HuH-7 (cell line): ENCODE measurements at places on chromosomes 6 and 20.

GRCh38 chr20:38806855-38807655, 1.6 kb downstream of the PPP1R16B start:
- no peak for DNase-seq

GRCh38 chr6:37187321-37188022, 17.5 kb downstream of the PIM1 start:
- DNase-seq: no peak

- DNase-seq: no peak
Observed at GRCh38 chr6:133977983-133978895, 25.2 kb downstream of the TBPL1 start.

DNA sequence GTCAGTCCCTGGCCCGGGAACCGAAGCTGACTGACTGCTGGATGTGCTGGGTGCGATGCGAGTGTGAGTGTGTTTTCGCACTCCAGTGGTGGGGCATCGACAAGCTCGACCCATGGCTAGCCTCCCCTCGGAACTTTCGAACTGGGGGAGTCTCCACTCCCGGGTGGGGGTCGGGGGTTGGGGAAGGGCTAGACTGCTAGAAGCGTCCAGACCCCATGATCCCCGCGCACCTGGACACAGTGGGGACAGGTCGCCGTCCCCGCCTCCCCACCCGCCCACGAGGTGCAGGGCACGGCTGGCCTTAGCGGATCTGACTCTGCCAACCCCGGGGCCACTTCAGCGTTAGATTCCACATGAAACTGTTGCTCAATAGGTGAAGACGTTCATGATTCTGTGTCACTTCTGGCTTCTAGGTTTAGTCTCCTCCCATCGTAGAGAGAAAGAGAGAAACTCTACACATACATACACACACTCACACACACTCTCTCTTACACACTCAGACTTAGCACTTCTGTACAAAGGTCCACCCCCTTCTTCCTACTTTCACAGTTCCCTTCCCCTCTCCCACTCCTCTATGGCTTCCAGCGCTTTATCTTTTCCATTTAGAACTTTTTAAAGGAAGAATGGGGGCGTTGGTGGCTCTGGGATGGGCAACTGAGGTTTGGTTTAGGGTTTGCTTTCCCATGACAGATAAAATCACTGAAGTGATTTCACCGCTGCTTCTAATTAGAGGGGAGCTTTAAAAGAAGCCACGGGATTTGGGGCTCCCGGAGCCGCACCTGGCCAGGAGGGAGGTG, 5.1 kb upstream of the TFAP2A start:
- DNase-seq: no peak

GRCh38 chr6:125477156-125477555, 175.4 kb upstream of the HDDC2 start:
- DNase-seq: no peak

DNA sequence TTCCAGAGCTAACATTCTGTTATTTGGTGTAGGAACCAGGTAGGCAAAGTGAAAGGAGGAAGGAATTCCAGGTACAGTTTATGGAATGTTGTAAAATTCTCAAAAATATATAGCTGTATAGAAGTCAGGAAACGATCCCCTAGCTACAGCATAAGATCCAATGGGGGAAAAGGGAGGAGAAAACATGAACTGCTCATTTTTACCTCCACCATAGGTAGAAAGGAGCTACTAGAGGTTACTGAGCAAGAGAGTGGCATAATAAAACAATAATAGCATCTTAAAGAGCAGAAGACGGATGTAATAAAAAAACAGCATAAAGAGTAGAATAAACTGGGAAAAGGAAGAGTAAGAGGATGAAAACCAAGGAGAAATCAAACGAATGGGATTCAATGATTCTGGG, 26.9 kb downstream of the EPB41L2 start:
- no peak for DNase-seq

DNA sequence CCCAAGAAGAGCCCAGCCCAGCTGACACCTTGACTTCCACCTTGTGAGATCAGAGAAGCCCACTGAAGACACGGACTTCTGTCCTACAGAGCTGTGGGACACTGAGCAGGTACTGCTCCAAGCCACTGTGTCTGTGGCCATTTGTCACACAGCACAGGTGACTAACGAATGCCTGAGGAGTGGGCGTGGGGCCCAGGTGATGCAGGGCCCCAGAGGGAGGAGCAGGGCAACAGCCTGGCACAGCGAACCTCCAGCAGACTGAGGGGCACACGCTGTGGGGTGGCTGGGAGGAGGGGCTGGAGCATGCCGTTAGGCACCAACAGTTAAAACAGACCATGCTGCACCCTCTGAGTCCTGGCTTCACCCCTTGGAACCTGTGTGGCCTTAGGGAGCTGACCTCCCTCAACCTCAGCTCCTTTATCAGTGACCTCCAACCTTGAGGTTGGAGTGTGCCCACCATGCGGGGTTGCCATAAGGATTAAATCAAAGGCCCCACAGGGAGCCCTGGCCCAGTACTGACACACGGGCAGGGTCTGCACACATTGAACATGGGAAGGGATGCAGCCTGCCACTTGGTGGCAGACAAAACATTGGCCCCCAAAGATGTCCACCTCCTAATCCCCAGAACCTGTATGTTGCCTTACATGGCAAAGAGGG, 119.9 kb upstream of the CST7 start:
- no peak for DNase-seq

DNA sequence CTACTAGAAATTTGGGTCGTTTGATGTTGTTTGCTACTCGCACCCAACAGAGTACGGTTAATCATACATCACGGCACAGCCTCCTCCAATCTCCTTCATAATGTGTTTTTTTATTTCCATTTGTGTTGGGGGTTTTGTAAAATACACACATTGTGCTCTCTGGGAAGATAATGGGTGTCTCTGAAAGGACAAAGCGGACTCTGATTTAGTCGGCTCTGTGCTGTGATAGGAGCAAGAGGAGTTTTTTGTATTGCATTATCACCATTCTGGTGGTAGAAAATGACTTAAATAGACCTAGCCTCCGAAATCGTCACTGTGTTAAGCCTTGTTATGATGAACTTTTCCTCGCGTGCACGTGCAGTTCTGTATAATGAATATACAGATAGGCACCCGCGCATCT, 196.3 kb downstream of the CDH4 start:
- DNase-seq: no peak

- no peak for DNase-seq
Observed at GRCh38 chr6:27279513-27280063, 32.1 kb downstream of the PRSS16 start.

DNA sequence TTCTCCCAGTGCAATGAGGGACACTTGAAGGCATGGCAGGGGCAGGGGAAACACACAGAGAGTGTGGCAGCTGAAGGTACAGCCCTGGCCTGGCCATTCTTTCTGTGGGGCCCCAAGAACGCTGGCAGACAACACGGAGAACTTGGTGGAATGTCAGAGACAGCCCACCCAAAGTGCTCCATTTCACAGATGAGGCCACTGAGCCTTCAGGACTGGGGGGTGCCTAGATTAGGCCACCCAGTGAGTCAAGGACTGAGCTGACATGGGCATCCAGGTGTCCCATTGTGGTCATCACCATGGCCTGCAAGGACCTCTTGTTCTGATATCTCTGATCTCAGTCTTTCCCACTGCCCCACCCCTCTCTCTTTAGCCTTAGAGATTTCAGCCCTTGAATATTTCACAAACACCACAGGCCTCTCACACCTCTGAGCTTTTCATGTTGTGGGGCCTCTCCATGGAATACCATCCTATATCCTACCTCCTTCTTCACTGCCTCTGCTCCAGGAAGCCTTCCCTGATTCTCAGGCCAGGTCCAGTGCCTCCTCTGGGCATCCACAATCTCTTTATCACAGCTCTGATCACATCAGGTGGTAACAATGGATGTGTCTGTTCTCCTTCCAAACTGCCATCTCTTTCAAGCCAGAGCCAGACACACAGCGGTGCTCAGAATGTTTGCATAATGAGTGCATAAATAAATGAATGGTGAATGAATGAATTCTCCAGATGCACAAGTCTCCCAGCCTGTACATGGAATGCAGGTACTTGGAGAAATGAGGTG, 2.0 kb upstream of the RSPO4 start:
- no peak for DNase-seq

- DNase-seq: no peak
Observed at GRCh38 chr6:25172819-25173218, 106.4 kb upstream of the CARMIL1 start.

GRCh38 chr6:15754035-15754705, 91.3 kb upstream of the DTNBP1 start:
- no peak for DNase-seq

- DNase-seq: no peak
Observed at GRCh38 chr20:9531581-9531980, 17.2 kb downstream of the LAMP5 start.

GRCh38 chr6:108157234-108157980, 8.4 kb upstream of the NR2E1 start:
- peak; percentile 63 for DNase-seq

DNA sequence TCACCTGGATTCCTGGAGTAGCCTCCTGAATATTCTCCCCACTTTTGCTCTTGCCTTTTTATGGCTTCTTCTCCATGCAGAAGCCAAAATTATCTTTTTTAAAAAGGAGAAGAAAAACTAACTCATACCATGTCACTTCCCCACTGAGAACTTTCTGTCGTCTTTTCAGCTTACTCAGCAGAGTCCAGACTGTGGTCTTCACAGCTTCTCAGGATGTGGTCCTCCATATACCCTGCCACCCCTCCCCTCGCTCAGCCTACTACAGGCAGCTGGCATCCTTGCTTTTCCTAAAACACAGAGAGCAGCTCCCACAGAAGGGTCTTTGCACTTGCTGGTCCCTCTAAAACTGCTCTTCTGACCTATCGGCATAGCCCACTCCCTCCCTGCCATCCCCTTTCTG, 89.4 kb upstream of the ISM1 start:
- DNase-seq: no peak

DNA sequence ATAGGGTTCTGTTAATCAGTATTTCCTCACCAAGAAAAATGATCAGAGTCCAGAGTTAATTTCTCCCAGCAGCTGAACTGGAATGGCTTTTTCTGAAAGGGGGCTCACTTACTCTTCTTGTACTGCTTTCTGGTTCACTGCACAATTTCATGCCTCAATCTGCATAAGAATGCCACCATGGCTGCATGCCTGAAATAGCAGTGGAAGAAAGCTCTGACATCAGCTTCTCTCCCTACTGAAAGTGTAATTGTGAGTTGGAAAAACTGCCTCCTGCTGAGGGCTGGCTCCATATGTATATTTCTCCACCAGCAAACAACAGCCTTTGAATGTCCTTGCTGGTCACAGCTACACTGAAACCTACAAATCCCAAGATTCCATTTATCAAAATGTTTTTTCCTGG, 1027.2 kb upstream of the GJE1 start:
- no peak for DNase-seq

- DNase-seq: peak; percentile 32
Observed at GRCh38 chr6:136137008-136137692, 113.0 kb downstream of the MTFR2 start.

- peak; percentile 71 for DNase-seq
Observed at GRCh38 chr20:21099751-21100577, 6.2 kb downstream of the LINC00237 start.

DNA sequence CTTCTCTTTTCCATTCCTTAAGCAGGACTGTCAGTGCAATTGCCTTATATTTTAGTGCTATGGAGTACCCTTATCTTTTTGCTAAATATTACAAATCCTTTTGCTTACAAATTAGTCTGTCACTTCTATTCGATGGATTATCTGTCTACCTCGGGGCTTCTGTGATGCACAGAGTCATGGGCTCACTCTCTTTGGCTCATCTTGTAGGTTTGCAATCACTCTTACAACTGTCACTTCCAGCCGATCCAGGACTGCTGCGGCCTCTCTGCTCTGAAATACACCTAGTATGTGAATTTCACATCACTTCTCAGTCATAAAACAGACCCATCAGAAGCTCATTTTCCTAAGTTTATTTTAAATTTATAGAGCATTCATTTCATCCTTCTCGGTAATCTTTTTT, 293.2 kb upstream of the QKI start:
- DNase-seq: no peak

DNA sequence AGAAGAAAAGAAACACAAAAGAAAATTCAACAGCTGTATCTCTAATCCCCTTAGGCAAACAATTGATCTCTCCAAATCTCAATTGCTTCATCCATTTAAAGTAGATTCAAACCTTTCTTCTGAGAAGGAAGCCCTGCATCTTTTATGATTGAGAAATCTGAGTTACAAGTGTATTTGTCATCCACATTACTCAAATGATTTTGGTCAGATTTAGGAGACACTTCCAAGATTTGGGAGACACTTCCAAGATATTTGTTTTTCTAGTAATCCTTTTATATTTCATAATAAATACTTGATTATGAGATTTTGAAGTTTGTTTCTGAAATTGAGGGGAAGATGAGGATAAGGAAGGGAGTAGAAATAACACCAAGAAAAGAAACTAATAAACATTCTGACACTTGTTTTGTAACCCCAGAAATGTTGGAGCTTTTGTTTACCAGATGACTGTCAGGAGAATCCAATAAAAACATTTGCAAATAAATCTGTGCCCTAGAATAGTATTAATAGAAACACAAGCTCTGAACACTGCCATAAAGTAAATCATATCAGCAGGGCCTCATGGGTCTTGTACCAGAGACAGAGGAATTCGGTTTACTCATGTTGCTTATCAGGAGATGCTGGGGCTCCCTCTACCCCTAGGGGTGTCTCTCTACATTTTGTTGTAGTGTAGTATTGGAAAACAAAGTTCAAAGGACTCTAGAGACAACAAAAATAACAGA, 314.3 kb upstream of the NT5E start:
- DNase-seq: no peak

DNA sequence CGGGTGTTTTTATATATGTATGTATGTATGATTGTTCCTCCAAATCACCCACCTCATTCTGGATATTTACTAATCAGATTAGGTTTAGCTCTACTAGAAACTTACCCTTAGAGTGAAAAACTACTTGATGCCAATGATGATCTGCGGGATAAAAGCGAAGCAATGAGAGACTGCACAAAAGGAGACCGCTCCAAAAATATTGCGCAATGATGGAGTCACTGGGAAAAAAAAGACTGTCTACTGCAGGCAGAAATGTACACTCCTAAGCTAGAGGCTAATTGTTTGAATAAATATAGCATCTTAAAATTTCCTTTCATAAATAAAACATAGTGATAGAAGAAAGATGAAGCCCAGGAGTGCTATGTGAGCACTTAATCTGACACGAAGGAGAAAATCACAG, 7.3 kb downstream of the RAB32 start:
- DNase-seq: no peak

- DNase-seq: no peak
Observed at GRCh38 chr20:37479925-37480691, 40.9 kb upstream of the NNAT start.

DNA sequence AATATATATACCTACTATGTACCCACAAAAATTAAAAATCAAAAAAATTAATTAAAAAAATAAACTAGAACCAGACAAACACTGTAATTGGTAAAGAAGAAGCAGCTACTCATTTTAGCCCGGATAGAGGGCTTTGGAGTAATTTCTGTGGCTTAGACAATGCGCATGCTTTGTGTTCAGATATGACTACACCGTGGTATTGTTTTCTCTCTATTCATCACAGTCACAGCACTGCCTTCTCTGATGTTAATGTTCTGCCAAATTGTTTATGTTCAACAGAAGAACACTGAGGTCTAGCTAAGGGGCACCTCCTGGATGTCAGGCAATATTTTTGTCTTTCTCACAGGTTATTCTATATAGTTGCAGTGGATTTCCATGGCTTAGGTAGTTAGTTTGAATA, 77.5 kb upstream of the GJE1 start:
- DNase-seq: no peak
